ENCODE measurements at places on chromosomes 4 and X.

DNA sequence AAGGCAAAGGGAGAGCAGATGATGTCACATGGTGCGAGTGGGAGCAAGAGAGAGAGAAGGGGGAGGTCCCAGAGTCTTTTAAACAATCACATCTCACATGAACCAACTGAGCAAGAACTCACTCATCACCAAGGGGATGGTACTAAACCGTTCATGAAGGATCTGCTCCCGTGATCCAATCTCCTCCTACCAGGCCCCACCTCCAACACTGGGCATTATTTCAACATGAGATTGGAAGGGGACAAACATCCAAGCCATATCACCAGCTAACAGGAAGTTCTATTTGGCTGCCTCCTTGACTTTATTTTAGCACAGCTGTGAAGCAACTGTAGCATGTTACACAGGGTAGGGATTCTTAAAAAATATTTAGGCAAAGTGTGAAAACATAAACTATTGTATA is 102.5 kb downstream of the DDIT4L start:
- no peak for DNase-seq

DNA sequence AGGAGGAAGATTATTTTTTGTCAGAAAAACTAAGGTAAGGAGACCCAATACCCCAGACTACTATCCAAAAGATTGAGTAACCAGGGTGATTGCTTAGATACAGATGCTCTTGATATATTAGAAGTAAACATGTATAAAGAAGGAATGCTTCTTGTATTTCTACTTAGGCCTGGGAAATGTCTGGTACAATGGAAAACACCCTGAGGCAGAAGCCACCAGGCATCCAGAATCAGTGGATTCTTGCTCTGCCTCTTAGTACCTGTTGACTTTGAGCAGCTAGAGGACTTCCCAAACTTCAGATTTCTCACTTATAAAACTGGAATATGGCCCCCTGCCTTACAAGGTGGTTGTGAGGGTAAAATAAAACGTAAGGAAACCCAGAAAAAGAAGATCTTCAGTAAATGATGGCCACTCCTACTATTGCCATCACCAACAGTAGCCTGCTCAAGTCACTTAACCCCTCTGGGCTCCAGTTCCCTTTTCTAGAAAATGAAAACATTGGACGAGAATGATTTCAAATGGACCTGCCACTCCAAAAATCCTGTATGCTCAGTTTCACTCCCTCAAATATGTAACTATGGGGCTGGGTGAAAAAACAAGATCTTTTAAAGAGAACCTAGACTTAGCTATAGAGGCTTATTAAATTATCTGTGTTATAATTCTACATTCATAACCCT is 56.6 kb downstream of the AMELX start:
- no peak for DNase-seq

DNA sequence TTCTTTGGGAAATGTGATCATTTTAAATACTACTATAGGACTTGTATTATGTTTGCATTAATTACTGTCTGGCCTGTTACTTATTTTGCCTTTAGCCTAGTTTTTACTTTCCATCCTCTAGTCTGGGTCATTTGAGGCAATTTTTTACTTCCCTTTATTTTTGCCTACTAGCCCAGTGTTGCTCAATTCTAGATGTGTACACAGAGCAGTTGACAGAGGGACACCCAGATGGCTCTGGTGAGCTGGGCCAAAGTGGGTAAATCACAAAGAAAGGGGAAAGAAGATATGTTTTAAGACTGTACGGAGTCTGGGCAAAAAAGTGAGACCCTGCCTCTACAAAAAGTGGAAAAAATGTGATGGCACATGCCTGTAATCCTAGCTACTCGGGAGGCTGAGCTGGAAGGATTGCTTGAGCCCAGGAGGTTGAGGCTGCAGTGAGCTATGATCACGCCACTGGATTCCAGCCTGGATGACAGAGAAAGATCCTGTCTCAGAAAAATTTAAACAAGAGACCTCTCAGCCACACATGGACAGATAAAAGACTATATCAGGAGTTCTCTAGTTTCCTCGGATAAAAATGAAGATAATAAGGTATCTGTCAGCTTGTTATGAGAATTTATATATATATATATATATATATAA is 35.7 kb downstream of the APOO start:
- DNase-seq = no peak

GRCh38 chr4:1008840-1009541 is 2.4 kb upstream of the FGFRL1 start:
- peak; percentile 38 for DNase-seq

- no peak for DNase-seq
Observed at GRCh38 chr4:124092541-124092984, 620.0 kb downstream of the ANKRD50 start.

DNA sequence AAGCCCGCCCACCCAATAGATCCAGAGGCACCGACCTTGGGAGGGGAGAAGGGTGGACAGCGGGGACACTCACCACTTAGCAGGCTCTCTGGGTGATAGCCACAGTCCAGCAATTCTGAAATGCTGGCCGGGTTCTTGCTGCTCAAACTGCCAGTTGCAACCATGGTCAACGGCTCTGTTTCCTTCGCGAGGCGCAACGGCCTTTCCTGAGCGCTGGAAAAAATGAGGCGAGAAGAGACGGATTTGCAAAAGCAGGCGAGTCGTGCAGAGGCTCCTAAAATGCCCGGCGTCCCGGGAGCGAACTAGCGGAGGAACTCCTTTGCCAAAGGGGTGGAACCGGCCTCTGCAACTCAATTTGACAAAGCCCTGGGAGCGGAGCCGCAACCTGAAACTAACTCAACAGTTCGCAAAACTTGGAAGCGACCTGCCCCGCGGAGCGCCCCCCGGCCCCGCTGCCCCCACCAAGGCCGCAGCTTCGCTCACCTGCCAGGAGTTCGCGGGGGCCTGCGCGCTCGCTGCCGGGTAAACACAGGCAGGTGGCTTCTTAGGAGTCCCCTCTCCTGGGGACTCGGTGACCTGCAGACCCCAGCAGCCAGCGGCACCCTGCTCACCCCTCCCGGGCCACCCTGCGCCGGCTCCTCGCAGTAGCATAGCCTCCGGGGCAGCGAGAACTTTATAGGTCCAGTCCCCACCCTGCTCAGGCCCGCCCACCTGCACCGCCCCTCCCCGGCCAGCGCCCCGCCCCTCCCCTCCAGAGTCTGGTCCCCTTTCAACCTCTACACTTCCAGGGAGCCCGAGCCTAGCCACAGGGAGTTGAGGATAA is at the start of gene DDIT4L:
Gene DDIT4L, minus strand, starts transcription at position 649 of the 823 bp plus-strand sequence. Its CDS starts 485 bp downstream, at position 164.
- no peak for DNase-seq

GRCh38 chr4:60945641-60946040 is 254.5 kb upstream of the ADGRL3 start:
- no peak for DNase-seq

DNA sequence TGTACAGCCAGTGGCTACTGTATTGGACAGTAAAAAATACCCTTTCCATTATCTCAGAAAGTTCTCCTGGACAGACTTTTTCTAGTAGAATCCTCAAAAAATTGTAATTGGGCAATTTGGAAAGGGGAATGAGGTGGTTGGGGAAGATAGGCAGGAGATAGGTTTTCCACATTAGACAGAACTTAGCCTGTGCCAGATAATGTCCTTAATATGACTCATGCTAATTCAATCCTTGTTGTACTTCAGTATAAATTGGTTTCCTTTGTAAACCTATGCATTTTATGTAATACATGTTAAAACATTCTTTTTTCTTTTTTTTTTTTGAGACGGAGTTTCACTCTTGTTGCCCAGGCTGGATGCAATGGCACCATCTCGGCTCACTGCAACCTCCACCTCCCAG is 8.9 kb downstream of the EIF4E start:
- no peak for DNase-seq

DNA sequence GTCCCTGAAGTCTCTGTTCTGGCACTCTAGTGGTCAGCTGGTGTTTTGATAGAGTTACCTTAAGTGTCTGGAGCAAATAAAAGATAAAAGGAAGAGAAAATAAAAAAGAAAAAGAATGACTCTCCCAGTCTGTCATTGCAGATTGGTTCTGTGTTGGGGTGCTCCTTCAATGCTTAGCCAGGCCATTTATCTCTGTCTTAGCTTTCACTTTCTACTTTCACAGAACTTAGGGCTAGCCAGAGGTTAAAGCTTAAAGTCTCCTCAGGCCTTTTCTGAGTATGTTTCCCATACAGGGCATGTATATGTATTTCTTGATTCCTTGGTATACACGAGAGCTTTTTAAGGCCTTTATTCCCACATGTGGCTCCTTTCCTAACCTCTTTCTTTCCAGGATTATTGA is 83.1 kb upstream of the TEX13D start:
- no peak for DNase-seq

DNA sequence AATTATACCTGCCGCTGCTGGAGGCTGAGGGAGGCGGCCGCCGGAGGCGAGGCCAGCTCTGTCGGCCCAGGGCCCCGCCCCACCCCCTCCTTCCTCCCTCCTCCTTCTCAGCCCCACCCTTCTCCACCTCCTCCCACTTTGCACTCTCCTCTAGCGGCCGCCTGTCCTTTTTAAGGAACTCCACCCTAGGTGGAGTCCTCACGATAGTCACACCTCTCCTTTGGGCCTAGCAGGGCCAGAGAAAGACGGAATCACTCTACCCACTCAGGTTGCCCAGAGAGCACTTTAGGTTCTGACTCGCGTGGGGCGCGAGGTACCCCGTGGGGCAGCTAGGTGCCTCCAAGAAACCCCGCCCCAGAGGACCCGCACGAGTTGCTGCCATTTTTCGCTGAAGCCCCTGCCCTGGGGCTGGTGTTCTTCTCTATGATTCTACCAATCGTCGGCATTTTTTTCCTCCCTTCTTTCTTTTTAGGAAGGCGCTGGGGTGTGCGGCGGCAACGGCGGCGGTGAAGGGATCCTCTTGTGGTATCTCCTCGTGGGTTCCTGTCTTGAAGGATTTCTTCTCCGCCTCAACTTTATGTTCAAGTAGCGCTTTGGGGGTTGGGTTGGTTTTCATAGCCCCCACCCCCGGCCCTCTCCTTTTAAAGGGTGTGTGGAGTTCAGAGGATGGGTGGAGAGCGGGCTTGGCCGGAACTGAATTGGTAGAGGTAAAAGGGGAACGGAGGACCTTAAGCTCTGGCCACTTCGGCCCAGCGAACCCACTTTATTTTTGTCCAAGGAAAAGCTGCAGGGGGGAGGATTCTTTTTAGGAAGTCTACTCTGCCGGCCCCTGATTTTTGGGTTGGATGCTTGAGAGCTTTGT is at the start of gene KLF8:
Gene KLF8, plus strand, starts transcription at position 136 of the 862 bp plus-strand sequence. CDS start 979 bp downstream, outside the sequence.
- DNase-seq = peak; percentile 35

- DNase-seq = no peak
Observed at GRCh38 chr4:85788604-85789003, 313.7 kb downstream of the ARHGAP24 start.

DNA sequence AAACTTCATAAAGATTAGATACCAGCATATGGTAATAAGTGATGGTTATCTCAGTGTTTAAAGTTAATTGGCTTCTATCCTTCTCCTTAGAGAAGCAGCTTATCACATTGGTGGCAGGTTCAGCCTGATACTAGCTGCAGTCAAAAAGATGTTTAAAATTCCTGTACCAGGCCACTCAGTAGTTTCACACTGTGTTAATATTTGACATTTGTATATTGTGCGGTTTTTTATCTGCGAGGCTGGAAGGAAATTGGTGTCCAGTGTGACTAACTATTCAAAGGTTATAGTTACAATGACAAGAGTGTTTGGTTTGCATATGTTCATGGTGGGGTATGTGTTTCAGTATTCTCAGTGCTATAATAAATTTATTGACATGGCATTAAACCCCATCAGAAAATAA is 27.5 kb upstream of the TBC1D8B start:
- no peak for DNase-seq

- DNase-seq = no peak
Observed at GRCh38 chrX:1327651-1328304, 8.8 kb upstream of the IL3RA start.

- DNase-seq = no peak
Observed at GRCh38 chrX:142860944-142861343, 164.8 kb upstream of the SPANXN4 start.

GRCh38 chr4:112199041-112199440 is 32.5 kb upstream of the AP1AR start:
- DNase-seq = no peak

DNA sequence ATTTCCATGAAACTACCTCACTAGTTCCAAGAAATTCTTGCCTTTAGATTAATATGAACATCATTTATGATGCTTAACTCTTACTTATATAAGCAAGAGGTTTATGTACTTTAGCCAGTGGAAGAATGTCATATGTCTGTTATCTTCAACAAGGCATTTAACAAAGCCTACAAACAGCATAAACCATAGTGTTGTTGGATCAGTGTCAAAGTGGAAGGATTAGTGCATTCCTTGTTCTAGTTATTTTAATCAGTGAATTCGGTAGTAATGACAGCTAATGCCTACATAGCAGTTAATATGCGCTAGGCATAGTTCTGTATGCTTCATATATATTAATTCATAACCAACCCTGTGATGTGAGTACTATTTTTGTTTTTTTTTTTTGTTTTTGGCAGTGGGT is 3.1 kb downstream of the PI4K2B start:
- no peak for DNase-seq

GRCh38 chrX:100831219-100831946 is 11.2 kb downstream of the CSTF2 start:
- no peak for DNase-seq

DNA sequence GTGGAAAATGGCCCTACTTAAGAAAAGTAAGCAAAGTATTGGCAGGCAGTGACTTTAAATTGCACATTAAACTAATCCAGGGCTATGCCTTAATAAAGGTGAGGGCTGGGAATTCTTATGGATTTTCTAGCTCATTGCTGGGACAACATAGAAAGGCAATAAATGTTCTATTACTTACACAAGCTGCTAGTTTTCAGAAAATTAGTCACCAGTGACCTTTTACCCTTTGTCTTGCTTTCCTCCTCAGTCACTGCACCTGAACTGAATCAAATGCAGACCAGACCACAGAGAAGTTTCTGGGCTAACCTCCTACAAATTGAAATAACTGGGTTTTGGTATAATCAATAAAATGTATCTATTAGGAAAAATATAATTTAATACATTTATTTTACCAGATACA is 694.4 kb upstream of the FAM241A start:
- no peak for DNase-seq

- DNase-seq = peak; percentile 3
Observed at GRCh38 chrX:140764401-140764919, 54.9 kb downstream of the LINC00632 start.

Data from activated naive CD4-positive, alpha-beta T cell treated with Interleukin-2 at 50 U/mL for 16 hours (primary cell).